Activated T-cell treated with anti-CD3 and anti-CD28 coated beads for 1 hour (primary cell): ENCODE measurements at places on chromosomes 13 and 19.

DNA sequence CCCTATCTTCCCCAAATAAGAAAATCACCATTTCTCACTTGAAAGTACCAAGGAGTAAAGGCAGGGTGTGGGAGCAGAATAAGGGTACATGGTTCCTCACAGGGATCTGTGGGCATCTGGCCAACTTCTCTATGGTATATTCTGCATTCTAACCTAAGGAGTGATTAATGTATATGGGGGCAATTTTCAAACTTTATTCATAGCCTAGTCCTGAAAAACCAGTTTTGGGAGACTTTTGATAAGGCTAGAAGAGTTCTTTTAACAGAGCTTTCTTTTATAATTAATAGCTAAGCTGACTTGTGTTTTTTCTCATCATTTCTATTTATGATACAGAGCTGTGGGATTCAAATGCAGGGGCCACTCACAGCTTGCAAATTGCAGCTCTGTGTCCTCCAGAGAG, 852 bp downstream of the SCEL start:
- DNase-seq = no peak

DNA sequence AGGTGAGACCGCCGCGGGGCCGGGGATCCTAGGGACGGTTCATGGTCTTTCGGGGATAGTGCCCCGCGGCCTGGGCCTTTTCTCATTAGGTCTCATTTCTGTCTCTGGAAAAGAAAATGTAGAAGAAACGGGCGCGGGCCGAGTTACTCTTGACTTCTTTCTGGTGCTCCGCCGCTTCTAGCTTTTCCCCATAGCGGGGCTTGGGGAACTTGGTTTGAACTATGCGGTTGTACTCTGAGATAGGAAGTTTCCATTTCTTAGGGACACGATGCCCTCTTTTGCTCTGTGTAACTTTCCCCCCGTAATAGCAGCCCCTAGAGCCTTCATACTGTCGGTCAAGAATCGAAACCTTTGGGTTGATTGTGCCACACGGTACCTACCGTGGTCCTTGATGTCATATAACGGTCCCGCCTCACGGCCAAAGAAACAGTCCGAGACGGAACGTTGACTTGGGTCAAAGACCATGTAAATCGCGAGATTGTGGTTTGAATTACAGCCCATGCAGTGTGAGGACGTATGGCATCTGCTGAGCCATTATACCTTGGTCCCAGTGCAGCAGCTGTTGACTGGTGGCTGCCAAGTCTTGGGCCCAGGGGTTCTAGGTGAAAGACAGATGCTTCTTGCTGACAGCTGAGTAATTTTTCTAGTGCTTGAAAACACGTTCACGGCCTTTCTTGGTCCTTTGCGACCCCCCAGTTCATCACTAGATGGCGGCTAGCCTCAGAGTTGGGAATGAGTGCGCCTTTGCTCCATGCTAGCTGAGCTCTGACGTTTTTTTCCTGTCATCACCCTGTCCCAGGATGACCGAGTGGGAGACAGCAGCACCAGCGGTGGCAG, 487 bp downstream of the RPS5 start:
- DNase-seq = no peak

DNA sequence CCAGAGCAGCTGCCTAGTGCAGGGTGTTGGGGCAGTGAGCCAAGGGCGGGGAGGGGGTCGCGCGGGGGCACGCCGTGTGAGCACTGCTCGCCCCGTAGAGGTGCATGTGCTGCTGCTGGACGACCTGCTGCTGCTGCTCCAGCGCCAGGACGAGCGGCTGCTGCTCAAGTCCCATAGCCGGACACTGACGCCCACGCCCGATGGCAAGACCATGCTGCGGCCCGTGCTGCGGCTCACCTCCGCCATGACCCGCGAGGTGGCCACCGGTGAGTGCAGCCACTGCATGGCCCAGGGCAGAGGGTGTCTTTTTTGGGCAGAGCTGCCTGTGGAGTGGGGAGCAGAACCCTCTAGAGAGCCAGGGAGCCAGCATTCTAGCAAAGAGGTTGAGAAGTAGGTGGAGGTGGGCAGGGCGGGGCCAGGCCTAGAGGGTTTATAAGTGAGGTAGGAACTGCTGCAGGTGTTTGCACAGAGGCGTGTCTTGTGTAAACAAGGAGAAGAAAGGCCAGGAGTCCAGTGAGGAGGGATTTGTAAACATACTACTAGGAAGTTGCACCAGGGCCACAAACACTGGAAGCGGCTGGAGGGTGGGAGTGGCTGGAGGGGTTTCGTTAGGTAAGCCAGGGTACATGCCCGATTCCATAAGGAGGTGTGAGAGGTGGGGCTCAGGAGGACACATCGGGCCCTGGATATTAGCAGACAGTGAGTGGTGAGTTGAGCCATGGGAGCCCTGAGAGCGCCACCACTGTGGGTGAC, 21.3 kb downstream of the ARHGEF1 start:
- no peak for DNase-seq

DNA sequence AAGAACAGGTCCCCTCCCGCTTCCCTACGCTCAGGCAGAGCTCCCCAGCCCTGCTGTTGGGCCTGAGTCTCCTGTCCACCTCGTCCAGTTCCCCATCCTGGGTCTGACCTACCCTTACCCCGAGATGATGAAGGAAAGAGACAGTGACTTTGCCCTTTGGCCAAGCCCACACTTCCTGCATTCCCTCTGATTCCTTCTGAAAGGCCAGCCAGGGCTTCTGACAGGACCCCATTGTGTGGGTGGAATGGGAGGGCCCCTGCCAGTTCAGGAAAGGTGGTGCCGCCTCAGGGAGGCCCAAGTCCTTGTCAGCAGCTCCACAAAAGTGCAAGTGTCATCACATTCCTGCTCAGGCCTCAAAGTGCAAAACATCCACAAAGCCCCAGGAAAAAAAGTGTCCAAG, 177.8 kb downstream of the PAN3 start:
- DNase-seq = no peak

- DNase-seq = no peak
Measured at GRCh38 chr13:43881580-43881979, 1.9 kb downstream of the LACC1 start.

- DNase-seq = no peak
Measured at GRCh38 chr19:2514981-2515518, 39.1 kb downstream of the GADD45B start.

DNA sequence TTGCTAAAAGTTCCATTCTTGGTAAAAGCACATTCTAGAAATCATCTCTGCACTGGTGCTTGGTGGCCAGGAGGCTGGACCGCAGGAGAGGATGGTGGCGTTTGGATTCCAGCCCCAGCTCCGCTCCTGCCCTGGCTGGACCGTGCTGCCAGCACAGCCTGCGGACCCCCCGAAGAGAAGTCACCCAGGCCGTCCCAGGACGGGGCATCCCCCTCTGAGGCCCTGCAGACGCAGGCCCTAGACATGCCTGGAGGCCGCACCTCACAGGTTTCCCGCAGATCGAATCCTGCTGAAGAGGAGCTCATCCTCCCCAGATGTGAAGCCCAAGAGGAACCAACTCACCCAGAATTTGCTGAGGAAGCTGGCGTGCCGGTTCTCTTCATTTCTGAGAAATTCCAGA, 159.0 kb downstream of the TEX29 start:
- no peak for DNase-seq

DNA sequence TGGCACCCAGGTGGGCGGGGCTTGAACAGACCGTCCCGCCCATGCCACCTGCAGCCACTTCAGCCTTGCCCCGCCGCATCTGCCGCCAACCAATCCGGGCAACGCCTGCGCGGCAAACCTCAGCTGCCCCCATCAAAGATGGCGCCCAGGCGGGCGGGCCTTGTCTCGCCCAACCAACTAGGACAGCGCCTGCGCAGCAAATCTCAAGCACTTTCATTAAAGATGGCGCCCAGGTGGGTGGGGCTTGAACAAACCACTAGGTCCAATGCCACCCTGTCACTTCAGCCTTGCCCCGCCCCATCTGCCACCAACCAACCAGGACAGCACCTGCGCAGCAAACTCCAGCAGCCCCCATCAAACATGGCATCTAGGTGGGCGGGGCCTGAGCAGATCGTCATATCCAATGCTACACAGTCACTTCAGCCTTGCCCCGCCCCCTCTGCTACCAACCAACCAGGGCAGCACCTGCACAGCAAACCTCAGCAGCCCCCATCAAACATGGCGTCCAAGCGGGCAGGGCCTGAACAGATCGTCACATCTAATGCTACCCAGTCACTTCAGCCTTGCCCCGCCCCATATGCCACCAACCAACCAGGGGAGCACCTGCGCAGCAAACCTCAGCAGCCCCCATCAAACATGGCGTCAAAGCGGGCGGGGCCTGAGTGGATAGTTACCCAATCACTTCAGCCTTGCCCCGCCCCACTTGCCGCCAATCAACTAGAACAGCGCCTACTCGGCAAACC, 1.4 kb downstream of the PEG3 start:
- DNase-seq = no peak

- no peak for DNase-seq
Measured at GRCh38 chr19:34186205-34186604, 13.9 kb downstream of the LSM14A start.

DNA sequence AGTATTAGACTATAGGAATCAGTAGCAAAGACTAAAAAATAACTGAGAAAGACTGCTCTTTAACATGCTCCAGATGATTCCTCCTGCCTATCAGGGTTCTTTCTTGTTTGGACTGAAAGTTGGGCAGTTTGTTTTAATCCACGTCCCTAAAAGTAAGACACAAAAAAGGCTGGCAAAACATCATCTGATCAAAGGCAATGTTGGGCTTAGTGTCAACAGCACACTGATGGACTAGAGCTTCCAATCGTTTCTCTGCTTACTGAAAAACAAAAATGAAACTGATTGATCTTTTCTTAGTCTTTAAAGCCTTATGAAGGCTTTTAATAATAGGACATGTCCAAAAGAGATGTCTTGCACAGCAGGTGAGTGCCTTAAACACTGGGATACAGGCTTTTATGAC, 1567.9 kb upstream of the PRR20A start:
- DNase-seq = no peak

DNA sequence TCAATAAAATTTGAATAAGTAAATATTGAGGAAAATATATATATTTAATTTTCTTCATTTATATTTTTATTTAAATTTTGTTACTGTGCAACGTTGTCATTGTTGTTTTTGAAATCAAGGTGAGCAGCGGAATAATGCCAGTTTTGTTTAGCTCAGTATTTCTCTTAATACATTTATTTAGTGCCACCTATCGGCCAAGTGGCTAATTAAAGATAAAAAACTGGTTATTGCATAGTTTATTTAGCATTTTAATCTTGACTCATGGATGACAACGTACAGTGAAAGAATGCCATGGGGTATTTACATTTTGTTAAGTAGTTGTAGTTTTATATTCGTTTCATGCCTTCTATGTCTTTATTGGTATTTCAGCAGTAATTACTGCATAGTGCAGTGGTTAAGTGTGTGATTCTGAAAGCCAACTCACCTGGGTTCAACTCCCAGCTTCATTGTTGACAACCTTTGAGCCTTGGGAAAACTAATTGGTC, 265.9 kb downstream of the MYO16 start:
- DNase-seq = no peak

DNA sequence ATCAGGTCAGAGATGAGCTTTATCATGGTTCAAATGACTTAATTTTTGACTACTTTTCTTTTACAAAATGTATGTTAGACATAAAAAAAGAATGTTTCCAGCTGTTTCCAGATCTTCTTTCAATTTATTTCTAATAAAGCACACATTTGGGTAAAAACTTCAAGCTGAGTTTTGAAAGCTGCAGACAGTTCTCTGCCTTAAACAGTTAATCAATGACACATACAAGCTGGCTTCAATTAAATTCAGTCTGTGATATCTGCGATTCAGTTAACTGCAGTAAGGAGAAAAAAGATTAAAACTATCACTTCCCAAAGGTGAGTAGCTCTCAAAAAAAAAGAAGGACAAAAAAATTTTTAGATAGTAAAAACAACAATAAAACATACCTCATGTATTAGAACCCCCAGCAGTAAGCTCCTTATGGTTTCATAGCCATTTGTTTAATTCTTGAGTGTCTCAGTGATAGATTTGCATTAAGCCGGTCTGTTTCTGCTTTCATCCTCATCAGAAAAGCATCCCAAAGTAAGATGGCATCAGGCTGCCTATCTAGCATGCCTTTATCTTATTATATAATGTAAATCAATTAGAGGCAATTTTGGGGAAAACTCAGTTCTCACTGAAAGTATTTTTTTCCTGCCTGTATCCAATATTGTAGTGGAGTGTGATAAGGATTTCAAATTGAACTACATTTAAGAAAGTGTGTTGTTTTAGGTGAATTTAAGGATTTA, 81.8 kb upstream of the STARD13 start:
- DNase-seq = no peak

DNA sequence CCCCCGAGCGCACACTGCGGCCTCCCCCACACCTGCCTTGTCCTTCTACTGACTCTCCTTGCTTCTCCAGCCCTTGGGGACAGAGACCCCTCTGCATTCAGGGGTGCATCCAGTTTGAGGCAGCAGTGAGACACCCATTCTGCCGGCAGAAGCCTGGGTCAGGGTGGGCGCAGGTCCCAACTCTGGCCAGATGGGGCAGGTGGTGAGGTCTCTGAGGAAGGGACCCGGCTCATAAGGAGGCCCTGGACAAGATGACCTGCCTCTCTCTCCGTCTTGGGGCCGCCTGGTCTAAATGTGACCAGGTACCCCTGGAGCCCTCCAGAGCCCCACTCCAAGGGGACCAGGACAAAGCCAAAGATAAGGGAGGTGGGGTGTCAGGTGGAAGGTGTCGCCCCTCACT, 6.1 kb downstream of the CHERP start:
- DNase-seq = no peak

- no peak for DNase-seq
Measured at GRCh38 chr19:30662211-30662861, 290.2 kb downstream of the ZNF536 start.

GRCh38 chr13:99986741-99987140, 5.2 kb downstream of the ZIC2 start:
- no peak for DNase-seq

DNA sequence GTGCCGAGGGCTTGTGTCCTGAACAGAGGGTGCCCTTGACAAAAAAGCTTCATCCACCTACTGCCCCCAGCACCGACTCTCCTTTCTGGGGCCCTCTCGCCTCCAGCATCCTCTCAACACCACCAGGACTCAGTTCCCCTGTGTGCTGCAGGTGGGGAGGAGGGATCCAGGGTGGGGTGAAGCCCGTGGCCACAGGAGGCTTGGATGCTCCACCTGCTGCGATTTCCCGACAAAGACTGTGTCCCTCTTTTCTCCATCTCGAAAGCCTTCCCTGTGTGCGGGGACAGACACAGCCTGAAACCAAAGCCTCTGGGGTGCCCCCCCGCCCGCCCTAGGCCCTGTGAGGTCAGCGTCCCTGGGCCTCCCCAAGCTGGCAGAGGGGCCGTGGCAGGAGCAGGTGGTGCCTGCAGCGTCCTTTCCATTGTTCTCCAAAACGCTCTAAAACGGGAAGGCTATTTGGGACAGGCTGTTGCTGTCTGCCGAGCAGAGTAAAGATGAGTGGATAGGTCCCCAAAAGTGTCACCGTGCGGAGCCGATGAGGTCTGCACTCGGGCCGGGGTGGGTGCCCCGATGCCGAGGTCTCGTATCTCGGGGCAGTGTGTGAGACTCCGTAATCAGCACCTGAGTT, 185.7 kb downstream of the PTPRS start:
- DNase-seq = no peak

DNA sequence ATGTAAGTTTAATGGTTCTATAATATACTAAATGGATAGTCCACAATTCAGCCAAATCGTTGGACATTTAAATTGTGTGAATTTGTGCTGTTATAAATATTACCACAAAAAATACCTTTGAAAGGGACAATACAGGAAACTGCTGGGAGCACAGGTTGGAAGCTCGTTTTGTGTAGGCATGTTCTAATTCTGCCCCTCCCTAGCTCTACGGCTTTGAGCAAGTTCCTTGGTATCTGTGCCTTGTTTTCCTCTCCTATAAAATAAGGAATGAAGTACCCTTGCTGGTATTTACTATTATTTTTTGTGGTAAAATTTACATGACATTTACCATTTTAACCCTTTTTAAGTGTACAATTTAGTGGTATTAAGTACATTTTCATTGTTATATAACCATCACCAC, 102.6 kb upstream of the SLC7A1 start:
- DNase-seq = no peak

- no peak for DNase-seq
Measured at GRCh38 chr19:47509973-47510372, 4.9 kb downstream of the NAPA start.
